ENCODE measurements at places on chromosomes 7 and 10.
A peak's percentile ranks its signal among the peaks of the same experiment; 100 is the strongest.

DNA sequence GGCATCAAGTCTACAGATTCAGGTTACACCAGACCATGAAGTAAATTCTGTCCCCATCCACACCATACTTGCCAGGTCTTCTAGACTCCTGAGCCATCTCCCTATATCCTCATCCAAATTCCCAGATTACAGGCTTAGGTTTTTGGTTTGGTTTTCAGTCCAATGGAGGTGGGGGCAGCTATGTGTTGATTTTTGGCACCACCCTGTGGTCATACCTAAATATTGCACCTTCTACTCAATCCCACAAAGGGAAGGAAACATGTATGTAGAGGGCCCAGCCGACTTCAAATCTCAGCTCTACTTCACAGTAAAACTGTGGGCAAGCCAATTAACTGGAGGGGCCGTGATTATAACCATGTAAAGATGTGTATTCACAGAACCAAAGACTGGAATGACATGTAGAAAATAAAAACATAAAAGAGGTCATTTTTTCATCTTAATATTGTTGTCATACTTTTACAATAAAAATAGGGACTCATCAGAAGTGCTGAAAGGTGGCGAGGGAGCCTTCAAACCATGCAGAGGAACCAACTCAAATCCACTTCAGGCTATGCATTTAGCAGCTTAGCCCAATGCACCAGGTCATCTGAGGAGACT lies 19.8 kb downstream of the ERCC6 start:
- peak; percentile 32 for DNase-seq

DNA sequence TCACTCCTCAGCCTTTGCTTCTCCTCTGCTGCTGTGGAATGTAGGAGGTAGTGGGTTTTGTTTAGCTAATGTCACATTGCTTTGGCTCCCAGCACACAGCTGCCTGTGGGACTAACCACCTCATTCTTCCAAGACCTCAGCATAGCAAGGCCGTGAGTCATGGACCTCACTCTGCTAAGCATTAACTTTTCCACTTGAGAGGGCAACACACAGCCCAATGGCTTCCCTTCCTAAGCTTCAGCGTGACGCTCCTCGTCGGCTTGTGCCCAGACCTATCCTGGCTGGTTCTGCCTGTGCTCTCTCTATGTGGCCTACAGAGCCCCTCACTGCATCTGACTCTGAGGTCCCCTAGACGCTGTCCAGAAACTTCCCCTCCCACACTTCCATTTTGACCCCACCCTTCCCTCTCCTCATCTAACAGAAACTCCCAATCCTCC lies 23.3 kb downstream of the MYOF start:
- peak; percentile 84 for DNase-seq

DNA sequence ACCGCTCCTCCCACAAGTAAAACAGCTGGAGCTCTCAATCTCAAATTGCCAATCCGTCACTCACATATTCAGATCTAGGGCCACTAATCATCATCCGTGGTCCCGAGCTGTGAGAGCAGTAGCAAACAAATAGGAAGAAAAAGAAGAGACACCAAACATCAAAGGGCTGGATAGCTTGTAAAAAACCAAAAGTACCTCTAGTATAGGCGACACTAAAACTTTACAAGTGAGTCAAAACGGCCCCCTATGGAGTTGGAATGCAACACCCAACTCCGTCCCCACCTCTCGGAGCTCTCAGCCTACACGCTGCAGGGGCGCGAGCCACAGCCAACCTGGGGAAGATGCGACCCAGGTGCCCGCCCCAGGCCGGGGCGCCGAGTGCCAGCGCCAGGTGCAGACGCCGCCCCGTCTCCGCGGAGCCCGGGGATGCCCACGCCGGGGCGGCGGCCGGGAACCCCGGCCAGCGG lies 581 bp downstream of the FAM3C start:
- DNase-seq = peak; percentile 9

GRCh38 chr7:70042533-70042932 lies 444.3 kb downstream of the AUTS2 start:
- DNase-seq = no peak

- peak; percentile 58 for DNase-seq
Measured at GRCh38 chr7:91165006-91165845, 99.0 kb upstream of the FZD1 start.

DNA sequence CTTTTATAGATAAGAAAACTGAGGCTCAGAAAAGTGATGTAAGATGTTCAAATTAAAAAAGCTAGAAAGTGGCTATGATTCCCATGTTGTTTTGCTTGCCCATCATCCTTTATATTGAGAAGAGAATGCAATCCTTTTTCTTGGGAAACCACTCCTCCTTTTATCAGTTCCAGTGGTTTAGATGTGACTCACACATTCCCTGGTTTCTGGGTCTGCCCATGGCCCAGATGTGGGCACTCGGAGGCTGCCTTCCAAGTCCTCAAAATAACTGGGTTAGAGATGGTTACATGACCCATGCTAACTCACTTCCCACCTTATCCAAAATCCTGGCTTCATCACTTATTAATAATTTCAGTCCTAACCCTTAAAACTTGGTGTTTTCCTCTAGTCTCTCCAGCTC lies 550.0 kb downstream of the MDFIC start:
- DNase-seq = no peak

All from hepatic stellate cell (primary cell).